ENCODE measurements at places on chromosomes 4 and X. TPM values are rescaled to one million over a fixed set of nuclear protein-coding genes. Genes with fewer than 3 reads are reported as not detected.

NXF2 gene
- total RNA-seq = not detected

CTAG1B gene
- total RNA-seq = not detected

RAI2 gene
- total RNA-seq = 1.6 TPM

ADGRL3 gene
- 3.0 TPM for total RNA-seq

SPANXB1 gene
- total RNA-seq = not detected

DMRTC1 gene
- not detected for total RNA-seq

NXF2B gene
- total RNA-seq = not detected

SMIM10 gene
- 6.8 TPM for total RNA-seq

HMGN5 gene
- total RNA-seq = 2.2 TPM

CXCL6 gene
- 0.56 TPM for total RNA-seq

RELL1 gene
- total RNA-seq = 70.4 TPM

AFP gene
- 0.19 TPM for total RNA-seq

S100G gene
- total RNA-seq = not detected

TDO2 gene
- 0.53 TPM for total RNA-seq

PRSS12 gene
- under 0.01 TPM for total RNA-seq

COX7B2 gene
- total RNA-seq = not detected
